ENCODE measurements at places on chromosomes 13 and 19.

GRCh38 chr19:8056533-8056932 is 4.0 kb downstream of the CCL25 start:
- DNase-seq = no peak

- DNase-seq = no peak
These were observed 174.9 kb downstream of the OXGR1 start for GRCh38 chr13:96819375-96819774.

DNA sequence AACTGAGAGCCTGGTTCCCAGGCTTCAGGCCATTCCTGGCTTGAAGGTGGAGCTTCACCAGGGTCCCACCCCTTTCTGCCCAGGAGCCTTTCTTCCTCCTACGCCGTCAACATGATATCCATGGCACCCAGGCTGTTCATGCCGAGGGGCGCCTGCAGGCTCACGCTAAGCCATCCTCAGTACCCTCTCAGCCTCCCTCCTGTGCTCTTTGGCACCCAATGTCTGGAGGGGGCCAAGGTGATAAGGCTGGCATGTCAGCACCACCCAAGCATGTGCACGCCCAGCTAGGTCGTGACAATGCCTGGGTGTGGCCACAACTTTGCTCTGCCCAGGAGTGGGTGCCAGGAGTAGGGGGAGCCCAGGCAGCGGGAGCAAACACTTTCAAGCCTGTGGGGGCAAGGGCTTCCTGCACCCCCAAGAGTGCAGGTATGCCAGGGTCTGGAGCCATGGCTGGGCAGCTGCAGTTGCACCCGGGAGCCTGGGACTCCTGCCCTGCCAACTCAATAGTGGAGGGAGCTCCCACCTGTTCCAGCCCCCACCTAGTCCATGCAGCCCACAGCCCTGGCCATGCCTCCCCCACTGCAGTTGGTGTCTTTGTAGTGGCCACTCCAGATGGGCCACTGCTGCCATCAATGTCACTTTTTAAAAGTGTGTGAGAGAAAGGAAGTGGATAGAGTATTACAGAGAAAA is 219.9 kb downstream of the MAB21L1 start:
- no peak for DNase-seq

DNA sequence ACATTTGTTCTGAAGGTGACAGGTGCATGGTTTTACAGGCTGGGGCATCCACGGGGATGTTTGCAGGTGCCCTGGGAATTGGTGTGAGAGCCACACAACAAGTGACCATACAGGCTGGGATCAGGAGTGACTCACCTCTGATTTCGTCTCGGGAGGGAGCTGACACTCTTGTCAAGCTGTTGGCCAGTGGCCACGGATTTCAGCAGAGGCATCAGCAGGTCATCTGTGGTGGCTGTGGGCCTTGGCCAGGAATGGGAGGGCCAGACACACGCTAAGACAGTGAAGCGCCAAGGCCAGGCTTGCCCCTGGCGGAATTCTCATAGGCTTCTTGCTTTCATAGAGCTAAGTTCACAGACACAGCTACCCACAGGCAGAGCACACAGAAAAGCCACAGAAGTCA is 108.6 kb downstream of the HSPH1 start:
- DNase-seq = no peak

DNA sequence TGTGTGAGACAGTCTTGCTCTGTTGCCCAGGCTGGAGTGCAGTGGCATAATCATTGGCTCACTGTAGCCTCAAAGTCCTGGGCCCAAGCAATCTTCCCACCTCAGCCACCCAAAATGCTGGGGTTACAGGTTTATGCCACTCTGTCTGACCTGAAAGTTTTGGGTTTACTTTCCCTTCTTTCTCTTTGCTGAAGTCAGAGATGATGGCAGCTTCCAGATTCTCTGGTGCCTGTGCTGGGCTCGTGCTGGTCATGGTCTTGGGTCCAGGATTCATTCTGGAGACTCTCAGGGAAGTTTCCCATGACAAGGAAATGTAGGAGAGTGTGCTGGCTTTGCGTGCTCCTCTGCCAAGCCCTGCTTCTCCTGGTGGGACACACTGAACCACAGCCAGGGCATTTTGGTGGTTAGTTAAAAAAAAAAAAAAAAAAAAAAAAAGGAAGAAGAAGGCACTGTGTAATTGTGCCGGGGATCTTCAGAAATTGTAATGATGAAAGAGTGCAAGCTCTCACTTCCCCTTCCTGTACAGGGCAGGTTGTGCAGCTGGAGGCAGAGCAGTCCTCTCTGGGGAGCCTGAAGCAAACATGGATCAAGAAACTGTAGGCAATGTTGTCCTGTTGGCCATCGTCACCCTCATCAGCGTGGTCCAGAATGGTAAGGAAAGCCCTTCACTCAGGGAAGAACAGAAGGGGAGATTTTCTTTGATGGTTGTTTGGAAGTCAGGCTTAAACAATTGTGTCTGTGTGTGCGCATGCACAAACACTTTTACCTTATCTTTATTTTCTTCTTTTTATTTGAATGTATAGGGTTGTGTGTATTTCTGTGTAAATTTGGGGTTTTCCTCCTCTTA is at the start of gene ALOX5AP:
ALOX5AP (plus strand) TSS at position 519 of the 847 bp plus-strand sequence; CDS start at position 582, 63 bp downstream.
- peak; percentile 54 for DNase-seq

DNA sequence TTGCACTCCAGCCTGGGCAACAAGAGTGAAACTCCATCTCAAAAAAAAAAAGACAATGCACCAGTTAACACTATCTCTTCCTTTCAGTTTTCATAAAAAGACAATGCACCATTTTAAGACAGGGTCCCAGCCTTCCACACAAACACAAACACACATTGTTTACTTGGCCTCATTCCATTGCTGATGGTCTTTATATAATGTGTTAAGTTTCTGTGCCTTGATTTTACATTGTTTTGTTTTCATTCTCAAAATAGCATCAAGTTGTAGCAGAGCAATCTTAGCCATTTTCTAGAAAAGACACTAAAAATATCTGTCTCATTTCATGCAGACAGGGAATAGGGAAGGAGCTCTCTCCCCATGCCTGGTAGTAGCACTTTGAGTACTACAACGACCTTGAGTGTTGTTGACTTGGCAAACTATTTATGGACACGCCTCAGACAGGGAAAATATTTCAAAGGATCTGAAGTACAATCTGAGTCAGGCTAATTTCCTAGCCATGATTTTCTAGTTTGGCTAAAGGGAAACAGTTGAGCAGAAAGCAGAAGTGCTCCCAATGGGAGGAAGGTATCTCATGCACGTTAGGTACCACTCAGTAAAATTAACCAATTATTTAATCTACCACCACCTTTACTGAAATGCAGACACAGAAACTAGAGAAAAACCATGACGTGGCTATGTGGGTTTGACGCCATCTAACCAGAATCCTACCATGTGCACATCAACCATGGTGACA is 120.6 kb downstream of the ABCC4 start:
- no peak for DNase-seq

DNA sequence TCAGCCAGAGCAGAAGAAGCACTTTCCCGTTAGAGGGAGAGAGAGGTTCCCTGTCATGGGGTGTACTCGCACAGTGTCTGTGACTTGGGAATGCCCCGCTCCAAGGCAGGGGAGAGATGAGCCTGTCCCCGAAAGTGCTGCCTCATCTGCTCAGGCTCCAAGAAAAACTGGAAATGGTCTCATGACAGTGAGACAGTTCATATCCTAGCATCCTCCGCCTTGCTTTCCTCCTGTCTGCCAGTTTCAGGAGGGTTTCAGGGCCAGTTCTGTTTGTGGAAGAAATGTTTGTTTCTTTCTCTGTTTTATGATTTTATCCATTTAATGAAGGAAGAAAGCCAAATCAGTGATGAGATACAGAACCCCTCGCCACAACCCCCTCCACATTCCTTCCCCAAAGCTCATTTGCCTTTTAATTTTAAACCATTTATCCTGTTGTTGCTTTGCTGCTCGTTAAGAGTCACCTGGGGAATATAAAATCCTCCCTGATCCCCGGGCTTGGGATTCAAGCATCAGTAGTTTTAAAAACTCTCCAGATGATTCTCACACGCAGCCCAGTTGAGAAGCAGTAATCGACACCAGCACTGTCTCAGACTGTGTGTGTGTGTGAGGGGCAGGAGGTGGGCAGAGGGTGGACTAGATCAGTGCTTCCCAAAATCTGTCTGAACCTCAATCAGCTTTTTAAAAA is 144.6 kb upstream of the UBL3 start:
- no peak for DNase-seq

GRCh38 chr19:1468821-1469254 is 10.2 kb downstream of the C19orf25 start:
- DNase-seq = peak; percentile 36

DNA sequence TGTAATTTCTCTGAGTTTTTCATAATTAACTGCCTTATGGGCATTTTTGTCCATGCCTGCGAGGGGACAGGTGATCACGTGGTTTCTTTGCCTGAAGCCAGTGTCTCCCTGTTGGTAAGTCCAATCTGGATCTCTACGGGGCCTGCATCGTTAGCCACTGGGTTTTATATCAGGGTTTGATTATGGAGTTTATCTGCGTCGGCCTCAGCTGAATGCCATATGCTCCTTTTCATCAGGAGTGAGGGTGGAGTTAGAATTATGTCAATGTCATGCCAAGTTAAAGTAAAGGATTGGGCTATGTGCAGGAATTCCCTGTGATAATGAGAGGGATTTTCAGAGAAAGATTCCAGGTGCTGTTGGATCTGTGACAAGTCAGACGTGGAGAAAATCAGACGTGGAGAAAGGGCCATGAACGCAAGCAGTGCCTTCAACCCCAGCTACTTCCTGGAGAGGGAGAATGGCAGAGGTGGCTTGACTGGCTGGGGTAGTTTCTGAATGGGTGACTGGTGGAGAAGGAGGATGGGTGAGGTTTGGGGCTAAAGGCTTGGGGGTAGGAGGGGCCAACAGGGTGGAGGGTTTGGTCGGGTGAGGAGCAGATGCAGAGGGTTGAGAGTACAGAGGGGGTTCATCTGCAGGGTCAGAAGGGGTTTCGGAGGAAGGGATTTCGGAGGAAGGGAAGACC is 24.3 kb downstream of the TMEM255B start:
- DNase-seq = no peak

GRCh38 chr13:111242585-111242984 is 77.9 kb upstream of the TEX29 start:
- no peak for DNase-seq
